ENCODE measurements at places on chromosomes 13 and 19.

DNA sequence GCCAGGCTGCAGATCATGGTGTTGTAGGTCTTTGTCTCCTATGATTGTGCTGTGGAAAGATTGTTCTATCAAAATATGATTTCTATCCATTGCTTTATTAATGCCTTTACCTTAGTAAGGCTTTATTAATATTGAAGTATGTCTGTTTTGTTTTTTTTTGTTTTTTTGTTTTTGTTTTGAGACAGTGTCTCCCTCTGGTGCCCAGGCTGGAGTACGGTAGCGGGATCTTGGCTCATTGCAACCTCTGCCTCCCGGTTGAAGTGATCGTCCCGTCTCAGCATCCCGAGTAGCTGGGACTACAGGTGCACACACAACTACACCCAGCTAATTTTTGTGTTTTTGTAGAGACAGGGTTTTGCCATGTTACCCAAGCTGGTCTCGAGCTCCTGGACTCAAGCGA is 7.7 kb downstream of the IRGC start:
- DNase-seq, result no peak

- DNase-seq, result no peak
Measured at GRCh38 chr19:54281007-54281728, at the start of gene LILRB2. Gene LILRB2, minus strand, starts transcription at chr19:54281110. Its CDS starts 614 bp downstream, at chr19:54280496.

DNA sequence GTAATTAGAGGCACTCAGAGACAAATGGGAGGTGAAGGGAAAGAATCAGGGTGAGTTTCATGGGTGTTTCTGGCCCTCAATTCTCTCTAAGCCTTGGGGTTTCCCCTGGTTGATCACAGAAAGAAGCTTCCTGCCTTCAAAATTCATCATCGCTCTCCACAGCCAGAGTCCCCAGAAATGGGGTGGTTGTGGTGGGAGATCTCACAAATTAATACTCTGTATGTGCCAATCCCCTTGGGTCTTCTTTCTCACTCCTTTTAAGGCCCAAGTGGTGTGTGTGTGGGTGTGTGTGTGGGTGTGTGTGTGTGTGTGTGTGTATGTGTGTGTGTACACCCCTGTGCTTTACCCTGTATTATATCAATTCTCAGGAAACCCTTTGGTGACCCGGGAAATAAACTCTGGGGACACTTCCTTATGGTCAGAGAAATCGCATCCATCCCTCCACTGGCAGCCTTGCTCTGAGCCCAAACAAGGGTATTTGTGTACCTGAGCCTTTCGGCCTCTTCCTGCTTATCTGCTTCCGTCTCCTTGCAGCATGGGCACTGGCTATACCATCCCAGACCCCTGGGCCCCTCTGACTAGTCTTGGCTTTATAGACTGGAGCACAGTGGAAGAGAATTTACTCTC is 2.8 kb upstream of the FCGBP start:
- no peak for DNase-seq

GRCh38 chr13:33543089-33543459 is 257.5 kb upstream of the STARD13 start:
- no peak for DNase-seq

- no peak for DNase-seq
Measured at GRCh38 chr13:29619995-29620394, 24.5 kb upstream of the SLC7A1 start.

- DNase-seq, result no peak
Measured at GRCh38 chr13:60162096-60162495, 1.6 kb downstream of the DIAPH3 start.

- DNase-seq, result no peak
Measured at GRCh38 chr13:111227405-111227804, 93.0 kb upstream of the TEX29 start.

DNA sequence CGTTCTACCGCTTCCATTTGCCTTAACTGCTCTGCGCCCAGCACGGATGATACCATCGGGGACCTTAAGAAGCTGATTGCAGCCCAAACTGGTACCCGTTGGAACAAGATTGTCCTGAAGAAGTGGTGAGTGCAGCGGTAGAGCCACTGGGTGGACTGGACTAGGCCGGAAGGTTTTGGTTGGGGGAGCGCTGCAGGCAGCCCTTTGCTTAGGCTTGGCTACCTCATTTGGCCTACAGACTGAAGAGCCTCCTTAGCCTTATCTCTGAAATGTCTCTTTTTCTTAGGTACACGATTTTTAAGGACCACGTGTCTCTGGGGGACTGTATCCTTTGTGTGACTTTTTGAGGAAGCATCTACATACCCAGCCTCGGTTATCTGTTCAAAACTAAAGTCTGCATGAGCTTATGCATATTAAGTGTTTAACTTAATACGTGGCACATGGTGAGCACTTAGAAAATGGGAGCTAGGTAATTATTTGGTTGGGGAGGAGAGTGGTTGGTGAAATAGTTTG is 889 bp downstream of the UBL5 start:
- no peak for DNase-seq

DNA sequence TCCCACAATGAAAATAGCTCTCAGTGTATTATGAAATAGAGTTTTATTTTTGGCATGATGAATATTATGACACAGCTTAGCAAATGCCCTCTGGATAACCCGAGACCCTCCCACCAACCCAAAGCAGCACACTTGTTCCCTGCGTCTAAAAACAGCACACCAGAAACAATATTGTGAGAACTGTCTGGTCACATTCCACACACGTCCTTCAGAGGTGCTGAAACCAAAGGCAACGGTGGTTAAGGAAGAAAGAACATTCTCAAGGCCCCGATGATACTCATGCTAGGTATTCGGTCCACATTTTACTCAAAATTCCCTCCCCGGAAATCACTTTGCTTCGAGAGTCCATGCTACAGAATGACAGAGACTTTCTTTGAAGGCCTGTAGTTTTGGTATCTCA is 156.7 kb downstream of the SLC7A1 start:
- DNase-seq, result no peak

DNA sequence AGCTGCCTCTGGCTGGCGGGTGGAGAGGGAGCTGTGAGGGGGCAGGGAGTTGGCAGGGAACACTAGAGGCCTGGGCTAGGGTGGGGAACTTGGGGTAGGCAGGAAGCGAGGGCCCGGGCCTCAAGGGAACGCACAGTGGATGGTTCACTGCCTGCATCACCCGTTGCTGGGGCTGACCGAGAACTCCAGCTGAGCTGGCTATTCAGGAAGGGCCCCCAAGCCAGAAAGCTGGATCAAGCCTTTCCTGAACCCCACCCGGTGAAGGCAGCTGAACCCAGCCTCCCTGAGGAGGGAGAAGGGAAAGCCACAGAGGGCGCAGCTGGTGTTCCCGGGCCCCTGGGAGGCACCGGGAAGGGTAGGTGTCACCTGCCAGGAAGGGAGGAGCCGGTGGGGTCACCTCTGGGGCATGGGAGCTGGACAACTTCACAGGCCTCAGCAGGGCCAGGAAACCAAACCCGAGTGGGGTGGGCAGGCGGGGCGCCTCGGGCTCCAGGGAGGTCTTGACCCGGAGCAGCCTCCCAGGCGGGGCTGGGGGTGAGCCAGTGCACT is 13.9 kb downstream of the PALM start:
- no peak for DNase-seq

DNA sequence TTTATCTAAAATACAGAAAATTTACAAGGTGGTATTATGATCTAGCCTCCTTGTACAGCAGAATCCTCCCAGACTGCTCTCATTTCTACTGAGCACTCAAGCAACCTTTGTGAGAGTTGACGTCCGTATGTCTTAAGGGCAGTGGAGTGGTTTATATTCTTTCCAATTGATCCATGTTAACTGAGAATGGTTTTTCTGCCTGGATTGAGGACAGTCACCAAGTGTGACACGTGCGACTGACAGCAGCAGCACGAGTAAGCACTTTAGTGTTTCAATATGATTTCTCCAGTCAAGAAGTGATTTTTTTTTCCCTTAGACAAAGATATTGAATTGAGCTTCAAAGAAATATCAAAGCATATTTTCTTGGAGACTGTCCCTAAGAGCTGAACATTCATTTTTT is 901.7 kb downstream of the PCDH9 start:
- no peak for DNase-seq

DNA sequence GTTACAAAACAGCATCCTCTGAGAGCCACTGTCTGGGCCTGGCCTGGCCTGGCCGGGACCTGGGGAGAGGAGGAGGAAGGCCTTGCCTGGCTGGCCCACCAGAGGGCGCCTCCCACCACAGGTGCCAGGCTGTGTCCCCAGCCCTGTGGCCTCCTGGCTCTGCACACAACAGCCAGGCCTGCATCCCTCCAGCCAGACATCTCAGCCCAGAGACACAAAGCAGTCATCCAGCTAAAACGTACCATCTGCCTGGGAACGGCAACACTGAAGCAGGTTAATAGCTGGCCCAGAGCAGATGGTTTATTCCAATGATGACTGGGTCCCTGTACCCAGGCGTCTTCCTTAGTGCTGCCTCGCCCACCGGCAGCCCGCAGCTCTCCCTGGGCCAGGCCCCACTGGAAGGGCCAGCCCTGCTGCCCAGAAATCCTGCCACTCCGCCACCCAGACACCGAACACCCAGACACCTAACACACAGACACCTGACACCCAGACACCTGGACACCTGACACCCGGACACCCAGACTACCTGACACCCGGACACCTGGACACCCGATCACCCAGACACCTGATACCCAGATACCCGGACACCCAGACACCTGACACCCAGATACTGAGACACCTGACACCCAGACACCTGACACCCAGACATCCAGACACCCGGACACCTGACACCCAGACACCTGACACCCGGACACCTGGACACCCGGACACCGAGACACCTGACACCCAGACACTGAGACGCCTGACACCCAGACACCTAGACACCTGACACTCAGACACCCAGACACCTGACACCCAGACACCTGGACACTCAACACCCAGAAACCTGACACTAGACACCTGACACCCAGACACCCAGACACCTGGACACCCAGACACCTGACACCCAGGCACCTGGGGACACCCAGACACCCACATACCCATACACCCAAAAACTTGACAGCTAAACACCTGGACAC is 20.1 kb downstream of the C19orf12 start:
- peak; percentile 80 for DNase-seq

DNA sequence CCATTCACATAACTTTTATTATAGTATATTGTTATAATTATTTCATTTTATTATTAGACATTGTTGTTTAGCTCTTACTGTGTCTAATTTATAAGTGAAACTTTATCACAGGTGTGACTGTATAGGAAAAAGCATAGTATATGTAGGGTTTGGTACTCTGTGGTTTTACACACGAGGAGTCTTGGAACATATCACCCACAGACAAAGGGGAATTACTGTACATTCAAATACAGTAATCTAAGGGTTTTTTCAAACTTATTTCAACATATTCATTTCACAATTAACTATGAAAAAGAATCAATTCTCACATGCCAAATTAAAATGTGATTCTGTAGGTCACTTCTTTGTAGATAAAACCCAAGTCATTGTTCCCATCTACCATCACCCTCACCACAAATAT is 46.0 kb downstream of the RBM26 start:
- no peak for DNase-seq

DNA sequence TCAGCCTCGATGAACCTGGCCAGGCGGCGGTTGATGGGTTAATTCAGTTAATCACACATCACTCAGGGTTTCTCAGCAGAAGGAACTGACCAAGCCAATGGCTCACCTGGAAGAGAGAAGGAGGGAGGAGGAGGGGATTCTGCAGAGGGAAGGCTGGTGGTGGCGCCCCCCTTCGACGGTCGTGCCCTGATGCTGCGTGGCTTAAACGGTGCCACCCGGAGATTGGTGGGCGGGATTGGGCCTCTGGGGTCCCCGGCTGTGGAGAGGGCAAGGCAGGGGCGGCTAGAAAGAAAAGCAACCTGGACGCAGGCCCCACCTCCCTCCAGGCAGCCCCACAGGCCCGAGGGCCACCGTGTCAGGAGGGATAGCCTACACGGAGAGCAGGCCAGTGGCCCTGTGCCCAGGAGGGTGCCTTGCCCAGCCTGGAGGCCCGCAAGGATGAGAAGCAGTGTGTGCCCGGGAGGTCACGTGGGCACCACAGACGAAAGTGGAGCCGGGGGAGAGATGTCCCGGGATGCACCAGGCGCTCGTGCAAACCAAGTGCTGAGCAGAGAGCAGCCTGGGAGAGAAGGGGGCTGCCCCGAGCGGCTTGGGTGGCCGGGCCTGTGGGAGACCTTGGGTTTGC is 16.0 kb downstream of the CSNK1G2 start:
- DNase-seq, result no peak

GRCh38 chr13:54018485-54018884 is 989.9 kb downstream of the OLFM4 start:
- no peak for DNase-seq

DNA sequence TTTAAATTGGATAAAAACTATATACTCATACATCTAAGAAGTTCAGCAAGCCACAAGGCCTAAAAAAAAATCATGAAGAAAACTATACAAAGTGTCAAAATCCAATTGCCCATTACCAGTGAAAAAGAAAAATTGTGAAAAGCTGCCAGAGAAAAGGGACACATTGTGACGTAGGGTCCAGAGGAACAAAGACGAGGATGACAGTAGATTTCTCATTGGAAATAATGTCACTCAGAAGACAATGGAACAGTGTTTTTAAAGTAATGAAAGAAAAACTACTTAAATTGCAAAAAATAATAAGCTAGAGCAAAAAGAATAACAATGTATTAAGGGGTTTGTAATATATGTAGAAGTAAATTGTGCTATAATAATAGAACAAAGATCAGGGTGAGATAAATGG is 195.2 kb downstream of the EFNB2 start:
- no peak for DNase-seq
